ENCODE measurements at places on chromosomes 3 and 15. TPM values are rescaled to one million over a fixed set of nuclear protein-coding genes. Genes with fewer than 3 reads are reported as not detected.

DNA sequence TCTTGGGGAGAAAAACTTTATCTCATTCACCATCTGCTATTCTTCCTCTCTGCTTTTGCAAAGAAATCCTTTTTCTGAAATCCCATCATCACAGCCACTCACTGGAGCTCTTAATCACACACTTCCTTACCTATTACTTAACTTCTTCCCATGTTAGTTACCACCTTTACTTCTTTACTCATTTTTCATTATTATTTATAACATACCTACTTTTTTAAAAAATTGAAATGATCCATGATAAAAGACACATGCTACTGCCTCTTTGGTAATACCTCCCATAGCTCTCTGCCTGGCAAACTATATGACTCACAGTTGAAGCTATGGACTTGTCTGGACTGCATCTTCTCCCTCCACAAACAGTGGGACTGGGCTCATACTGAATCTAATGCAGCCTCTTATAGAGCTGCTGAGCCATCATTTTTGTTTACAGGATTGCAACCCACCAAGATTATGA, 150.3 kb downstream of the TNIK start:
- no peak for DNase-seq

DNA sequence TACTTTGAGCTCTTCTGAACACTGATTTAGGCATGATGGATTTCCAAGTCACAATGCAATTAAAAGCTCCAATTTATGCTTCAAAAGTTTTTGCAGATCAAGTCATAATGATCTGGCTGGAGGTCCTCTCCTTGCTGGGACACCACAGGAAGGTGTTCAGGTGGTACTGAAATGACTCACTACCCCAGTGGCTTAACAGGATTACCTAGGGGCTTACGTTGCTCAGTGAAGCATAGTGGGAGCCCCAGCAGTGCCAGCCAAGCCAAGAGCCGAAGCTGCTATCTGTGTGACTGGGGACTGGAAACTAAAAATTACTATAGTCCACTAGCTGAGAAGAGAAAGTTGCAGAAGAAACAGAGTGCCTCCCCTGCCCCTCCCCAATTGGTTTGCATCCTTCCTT, 110.1 kb upstream of the LPP start:
- DNase-seq: no peak

The GOLGA8J gene
- not detected for total RNA-seq

DNA sequence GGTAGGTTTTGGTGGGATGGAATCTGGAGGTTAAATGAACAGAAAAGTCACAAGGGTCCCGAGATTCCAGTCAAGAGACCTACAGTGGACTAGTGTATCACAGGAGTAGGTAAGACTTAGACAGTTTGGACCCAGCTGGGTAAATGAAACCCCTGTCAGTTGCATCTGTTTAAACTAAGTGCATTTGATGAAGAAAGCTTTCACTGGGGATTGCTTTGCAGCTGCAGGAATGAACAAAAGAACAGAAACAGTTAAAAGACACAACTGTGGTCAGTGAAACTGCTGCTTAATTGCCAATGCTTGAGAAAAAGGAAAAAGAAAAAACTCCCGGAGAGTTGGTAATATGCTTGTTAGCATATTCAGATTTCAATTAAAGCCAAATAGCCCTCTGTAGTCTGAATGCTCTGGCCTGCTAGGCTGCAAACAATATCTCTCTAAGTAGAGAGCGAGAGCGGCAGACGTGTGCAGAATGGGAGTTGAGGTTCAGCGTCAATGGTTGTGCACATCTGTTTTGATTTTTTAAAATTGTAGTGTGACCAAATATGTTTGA, 37.1 kb downstream of the OXNAD1 start:
- DNase-seq: no peak

DNA sequence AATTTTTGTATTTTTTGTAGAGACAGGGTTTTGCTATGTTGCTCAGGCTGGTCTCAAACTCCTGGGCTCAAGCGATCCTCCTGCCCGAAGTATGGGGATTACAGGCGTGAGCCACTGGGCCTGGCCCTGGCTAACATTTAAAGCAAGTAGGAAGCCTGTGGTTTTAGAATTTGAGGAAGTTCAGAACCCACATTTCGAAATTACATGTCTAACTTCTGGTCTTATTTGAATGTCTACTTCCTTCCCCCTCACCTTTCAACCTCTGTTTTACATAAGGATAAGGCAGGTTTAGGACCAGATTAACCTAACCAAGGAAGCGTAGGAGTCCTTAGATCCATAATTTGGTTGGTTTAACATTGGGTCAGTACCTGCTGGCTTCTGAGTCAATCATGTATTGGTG, 120.5 kb upstream of the PROK2 start:
- DNase-seq: peak; percentile 14

- no peak for DNase-seq
These were observed 140.7 kb downstream of the IGF1R start for GRCh38 chr15:98789020-98789419.

The CAMKV gene
- total RNA-seq: not detected

GRCh38 chr3:122962149-122962548, 65.4 kb downstream of the SEMA5B start:
- no peak for DNase-seq

The C3orf22 gene
- total RNA-seq: not detected

The IQCH gene
- 0.60 TPM for total RNA-seq

DNA sequence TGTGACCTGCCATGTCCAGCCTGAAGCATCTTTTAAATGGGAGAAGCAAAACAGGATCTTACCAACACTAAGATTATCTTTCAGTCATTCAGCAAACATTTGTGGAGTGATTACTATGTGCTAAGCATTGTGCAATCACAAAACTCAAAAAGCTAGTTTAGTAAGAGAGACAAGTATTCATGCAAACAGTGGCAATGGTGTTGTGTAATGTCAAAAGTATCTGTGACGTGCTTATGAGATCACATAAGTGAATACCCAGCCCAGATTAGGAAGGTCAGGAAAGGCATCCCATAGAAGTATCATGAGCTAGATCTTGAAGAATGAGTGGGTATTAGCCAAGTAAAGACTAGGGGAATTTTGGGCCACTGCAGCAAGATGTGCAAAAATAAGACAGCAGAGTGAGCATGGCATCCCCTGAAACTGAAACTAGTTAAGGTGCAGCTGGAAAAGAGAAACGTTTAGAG, 32.1 kb downstream of the SEC62 start:
- DNase-seq: no peak

DNA sequence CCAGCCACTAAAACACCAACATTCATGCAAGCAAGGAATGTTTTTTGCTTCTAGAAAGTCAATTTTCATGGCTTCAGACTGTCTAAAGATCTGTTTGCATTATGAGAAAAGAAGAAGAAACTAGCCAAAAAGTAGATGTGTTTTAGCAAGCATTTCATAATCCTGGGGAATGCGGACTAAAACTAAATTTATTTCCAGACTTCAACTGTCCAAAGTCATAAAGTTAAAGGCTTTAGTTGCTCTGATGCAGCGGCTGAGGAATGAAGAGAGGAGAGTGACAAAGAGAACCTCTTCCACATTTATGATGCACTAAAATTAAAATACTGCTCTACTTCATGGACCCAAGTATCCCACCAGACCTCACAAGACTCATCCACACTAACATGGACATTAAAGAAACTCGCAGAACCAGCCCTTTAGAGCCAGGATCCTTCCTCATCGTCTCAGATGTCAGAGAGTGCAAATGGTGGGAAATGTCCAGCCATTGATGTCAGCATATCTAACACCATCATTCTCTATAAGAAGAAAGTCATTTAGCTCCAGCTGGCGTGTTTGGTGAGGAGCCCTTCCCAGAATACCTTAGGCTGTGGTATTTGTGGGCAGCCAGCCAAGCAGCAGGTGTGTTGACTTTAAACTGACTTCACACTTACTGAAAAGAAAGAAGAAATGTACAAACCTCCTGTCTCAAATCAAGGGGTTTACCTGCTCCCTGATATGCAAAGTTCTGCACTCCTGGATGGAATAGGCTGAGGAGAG, 17.4 kb downstream of the FYCO1 start:
- DNase-seq: peak; percentile 66

Data from CD8-positive, alpha-beta T cell (primary cell).